ENCODE measurements at places on chromosomes 3 and 15. TPM values are rescaled to one million over a fixed set of nuclear protein-coding genes. Genes with fewer than 3 reads are reported as not detected.
A peak's percentile ranks its signal among the peaks of the same experiment; 100 is the strongest.

DNA sequence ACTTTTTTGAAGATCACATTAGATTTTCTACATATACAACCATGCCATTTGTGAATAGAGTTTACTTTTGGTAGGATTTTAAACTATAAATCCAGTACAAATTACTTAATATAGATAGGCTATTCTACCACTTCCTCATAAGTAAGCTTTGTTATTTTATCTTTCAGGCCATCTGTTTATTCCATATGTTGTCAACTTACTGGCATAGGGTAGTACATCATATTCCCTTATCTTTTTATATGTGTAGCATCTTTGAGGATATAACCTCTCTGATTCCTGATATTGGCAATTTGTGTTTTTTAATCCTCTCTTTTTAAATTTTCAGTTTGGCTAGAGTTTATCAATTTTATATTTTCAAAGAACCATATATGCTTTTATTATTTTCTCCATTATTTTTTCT, 515.4 kb downstream of the DIPK2A start:
- no peaks in the 10 kb centered on the region for H3K4me1 ChIP-seq
- no peak overlapping the region for H3K27ac ChIP-seq
- no peaks in the 10 kb centered on the region for H3K27me3 ChIP-seq
- no peak for DNase-seq
- no peaks in the 10 kb centered on the region for H3K36me3 ChIP-seq

GRCh38 chr3:87361956-87362355, 85.6 kb upstream of the POU1F1 start:
- H3K4me1 ChIP-seq = no peaks in the 10 kb centered on the region
- no peak overlapping the region for H3K4me3 ChIP-seq
- H3K36me3 ChIP-seq = no peaks in the 10 kb centered on the region
- no peak overlapping the region for H3K27ac ChIP-seq
- no peaks in the 10 kb centered on the region for H3K27me3 ChIP-seq
- no peak for DNase-seq

- no peak for DNase-seq
- no peaks in the 10 kb centered on the region for H3K27me3 ChIP-seq
- H3K4me3 ChIP-seq = no peak overlapping the region
- peaks cover 21% of the 10 kb centered on the region for H3K4me1 ChIP-seq
Measured at GRCh38 chr3:29538610-29538958, 257.7 kb downstream of the RBMS3 start.

GRCh38 chr3:154169796-154170110, 48.6 kb downstream of the ARHGEF26 start:
- DNase-seq = no peak
- no peaks in the 10 kb centered on the region for H3K36me3 ChIP-seq
- H3K27ac ChIP-seq = no peak overlapping the region
- no peak overlapping the region for H3K4me3 ChIP-seq
- H3K4me1 ChIP-seq = peaks cover 56% of the 10 kb centered on the region

DNA sequence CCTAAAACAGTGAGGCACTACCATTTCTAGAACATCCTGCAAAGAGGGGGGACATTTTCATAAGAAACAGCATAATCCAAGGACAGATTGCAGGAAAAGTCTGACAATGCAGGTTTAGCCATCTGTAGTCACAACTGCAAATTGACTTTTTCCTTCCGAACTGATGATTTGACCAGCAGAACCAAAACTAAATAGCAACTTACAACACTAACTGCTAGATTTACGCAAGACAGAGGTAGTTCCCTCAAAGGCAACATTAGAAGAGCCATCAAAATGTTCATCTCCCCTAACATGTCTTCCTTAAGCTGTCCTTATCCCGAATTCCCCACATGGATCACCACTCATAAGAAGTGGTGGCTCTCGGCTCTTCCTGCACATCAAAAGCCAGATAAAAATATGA, 129.6 kb downstream of the GADL1 start:
- no peak for DNase-seq
- no peaks in the 10 kb centered on the region for H3K27me3 ChIP-seq
- peaks cover under 1% of the 10 kb centered on the region for H3K4me1 ChIP-seq
- no peaks in the 10 kb centered on the region for H3K36me3 ChIP-seq

DNA sequence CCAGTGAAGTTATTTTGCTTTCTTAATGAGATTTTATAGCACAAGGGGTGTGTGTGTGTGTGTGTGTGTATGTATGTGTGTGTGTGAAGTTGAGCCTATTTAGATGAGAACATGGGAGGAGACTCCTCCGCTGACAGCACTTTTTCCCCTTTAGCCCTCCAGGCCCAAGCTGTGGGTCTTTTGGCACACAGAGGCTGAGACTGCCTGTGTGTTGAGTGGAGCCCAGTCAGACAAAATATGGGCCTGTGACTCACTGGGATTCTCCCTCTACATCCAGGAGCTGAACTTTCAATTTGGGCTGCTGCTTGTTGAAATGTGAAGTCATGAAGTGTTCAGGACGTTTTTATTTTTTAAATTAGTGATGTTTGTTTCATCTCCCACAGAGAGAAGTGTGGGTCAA, 108.0 kb downstream of the MFSD1 start:
- no peak overlapping the region for H3K27ac ChIP-seq
- no peaks in the 10 kb centered on the region for H3K36me3 ChIP-seq
- no peaks in the 10 kb centered on the region for H3K27me3 ChIP-seq
- no peaks in the 10 kb centered on the region for H3K4me1 ChIP-seq
- no peak overlapping the region for H3K4me3 ChIP-seq

- DNase-seq = peak; percentile 98
- no peaks in the 10 kb centered on the region for H3K36me3 ChIP-seq
- H3K27me3 ChIP-seq = no peaks in the 10 kb centered on the region
- peak within 1 kb of the TSS; percentile 75 for H3K27ac ChIP-seq
Measured at GRCh38 chr3:42772670-42773408, at the start of gene CCDC13. TSS of gene CCDC13 (minus strand) at chr3:42773253. CDS start at chr3:42758345, 14,908 bp downstream.

DNA sequence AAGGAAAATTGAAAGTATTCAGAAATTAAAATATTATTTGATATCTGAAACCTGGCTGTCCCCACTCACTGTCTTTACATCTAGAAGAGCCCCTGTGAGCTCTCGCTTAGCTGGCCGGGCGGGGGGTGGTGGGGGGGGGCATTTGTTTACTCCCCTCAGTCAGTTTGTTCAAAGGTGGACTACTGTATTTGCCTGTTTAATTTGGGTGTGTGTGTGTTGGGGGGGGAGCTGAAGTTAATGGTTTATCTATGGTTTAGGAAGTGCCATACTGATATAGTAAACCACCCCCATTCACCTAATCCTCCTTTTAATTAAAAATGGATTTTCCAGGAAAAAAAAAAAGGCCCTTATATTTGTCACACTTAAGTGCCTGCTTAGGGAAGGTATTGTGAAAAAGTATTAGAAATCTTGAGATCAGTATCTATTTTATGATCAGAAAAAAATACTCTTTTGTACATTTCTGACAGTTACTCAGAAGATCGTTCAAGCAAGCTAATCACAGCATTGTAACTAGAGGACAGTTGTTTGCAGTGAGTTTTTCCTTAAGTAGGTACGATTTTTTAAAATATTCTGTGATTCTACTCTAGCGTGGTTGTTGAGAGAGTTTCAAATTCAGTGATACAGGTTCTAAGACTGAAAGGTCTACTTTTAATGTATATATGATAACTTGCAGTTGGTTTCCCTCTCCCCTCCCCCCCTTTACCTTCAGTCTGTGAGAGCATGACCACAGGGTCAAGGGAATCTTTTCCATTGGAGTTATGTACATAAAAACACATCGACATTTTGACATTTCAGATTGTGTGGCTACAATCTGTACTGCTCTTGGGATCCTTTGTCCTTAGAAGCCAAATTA, 8.5 kb downstream of the NR2F2 start:
- peak overlapping the region; percentile 77 for H3K4me3 ChIP-seq
- DNase-seq = peak; percentile 90
- H3K4me1 ChIP-seq = peaks cover 33% of the 10 kb centered on the region

GRCh38 chr3:60652829-60653228, 598.4 kb downstream of the FHIT start:
- H3K4me3 ChIP-seq = no peak overlapping the region
- H3K27ac ChIP-seq = no peak overlapping the region
- H3K4me1 ChIP-seq = no peaks in the 10 kb centered on the region
- H3K27me3 ChIP-seq = no peaks in the 10 kb centered on the region
- H3K36me3 ChIP-seq = no peaks in the 10 kb centered on the region
- no peak for DNase-seq

DNA sequence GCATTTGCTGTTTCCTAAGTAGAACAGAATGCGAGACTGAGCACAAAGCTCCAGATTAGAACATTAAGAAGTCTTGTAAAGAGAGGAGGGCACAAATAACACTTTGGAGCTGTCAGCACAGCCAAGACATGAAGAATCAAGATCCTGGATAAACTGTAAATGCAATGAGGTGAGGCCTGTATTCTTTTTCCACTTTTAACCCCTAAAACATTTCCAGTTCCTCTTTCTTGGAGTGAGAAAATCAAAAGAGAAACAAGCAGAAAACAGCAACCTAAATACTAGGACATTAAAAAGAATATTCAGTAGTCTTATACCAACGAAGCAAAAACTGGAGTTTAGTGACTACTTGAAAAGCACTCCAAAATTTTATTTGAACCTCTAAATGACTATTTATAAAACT, 204.3 kb downstream of the ZBTB20 start:
- no peak for DNase-seq
- no peaks in the 10 kb centered on the region for H3K36me3 ChIP-seq
- no peaks in the 10 kb centered on the region for H3K27me3 ChIP-seq
- no peaks in the 10 kb centered on the region for H3K4me1 ChIP-seq

- no peak for DNase-seq
- no peak overlapping the region for H3K27ac ChIP-seq
- H3K4me1 ChIP-seq = no peaks in the 10 kb centered on the region
- H3K27me3 ChIP-seq = no peaks in the 10 kb centered on the region
- no peak overlapping the region for H3K4me3 ChIP-seq
- H3K36me3 ChIP-seq = no peaks in the 10 kb centered on the region
Measured at GRCh38 chr3:185270262-185270955, 16.6 kb upstream of the EHHADH start.

DNA sequence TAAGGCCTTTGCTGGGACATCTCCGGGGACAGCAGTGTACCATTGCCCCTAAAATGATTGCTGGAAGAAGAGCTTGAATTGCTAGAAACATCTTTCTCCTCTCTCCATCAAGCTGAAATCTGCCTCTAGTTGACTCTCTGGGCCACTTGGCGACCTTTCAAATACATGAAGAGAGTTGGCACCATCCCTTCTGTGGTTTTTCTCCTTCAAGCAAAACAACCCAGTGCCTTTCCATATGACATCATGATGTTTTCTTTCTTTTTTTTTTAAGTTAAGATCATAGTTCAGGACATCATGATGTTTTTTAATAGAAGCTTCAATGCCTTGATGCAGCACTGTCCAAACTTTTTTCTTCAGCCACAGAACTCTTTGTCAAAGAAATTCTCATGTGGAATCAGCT, 144.0 kb upstream of the PTPRG start:
- H3K4me1 ChIP-seq = no peaks in the 10 kb centered on the region
- H3K27ac ChIP-seq = no peak overlapping the region

CKMT1A gene
- not detected for total RNA-seq

DNA sequence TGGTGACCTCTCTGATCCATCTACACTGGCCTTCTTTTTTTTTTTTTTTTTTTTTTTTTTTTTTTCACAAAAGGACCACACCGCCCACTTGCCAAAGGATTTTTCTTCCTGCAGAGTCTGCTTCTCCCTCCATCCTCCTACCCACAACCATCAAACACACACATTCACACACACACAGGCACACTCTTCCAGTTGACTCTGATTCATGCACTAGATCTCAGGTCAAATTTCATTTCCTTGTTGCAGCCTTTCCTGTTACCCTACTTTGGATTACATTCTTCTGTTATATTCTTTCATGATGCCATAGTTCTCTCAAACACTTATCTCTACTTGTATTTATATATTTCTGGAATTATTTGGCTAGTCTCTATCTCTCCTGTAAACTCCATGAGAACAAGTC, 133.9 kb downstream of the STAC start:
- no peak overlapping the region for H3K4me3 ChIP-seq
- DNase-seq = peak; percentile 14
- no peaks in the 10 kb centered on the region for H3K27me3 ChIP-seq
- no peaks in the 10 kb centered on the region for H3K36me3 ChIP-seq

FEM1B gene
- total RNA-seq = 53.1 TPM
